Activated T-cell treated with anti-CD3 and anti-CD28 coated beads, Interleukin-2, amount 50 U/mL, for 72 hours (primary cell): ENCODE measurements at places on chromosomes 2 and 18. TPM values are rescaled to one million over a fixed set of nuclear protein-coding genes. Genes with fewer than 3 reads are reported as not detected.

Gene SLC4A5
- 6.5 TPM for total RNA-seq

Gene ASXL3
- total RNA-seq: not detected

Gene GATA6
- 0.43 TPM for total RNA-seq

Gene AKAIN1
- total RNA-seq: not detected

DNA sequence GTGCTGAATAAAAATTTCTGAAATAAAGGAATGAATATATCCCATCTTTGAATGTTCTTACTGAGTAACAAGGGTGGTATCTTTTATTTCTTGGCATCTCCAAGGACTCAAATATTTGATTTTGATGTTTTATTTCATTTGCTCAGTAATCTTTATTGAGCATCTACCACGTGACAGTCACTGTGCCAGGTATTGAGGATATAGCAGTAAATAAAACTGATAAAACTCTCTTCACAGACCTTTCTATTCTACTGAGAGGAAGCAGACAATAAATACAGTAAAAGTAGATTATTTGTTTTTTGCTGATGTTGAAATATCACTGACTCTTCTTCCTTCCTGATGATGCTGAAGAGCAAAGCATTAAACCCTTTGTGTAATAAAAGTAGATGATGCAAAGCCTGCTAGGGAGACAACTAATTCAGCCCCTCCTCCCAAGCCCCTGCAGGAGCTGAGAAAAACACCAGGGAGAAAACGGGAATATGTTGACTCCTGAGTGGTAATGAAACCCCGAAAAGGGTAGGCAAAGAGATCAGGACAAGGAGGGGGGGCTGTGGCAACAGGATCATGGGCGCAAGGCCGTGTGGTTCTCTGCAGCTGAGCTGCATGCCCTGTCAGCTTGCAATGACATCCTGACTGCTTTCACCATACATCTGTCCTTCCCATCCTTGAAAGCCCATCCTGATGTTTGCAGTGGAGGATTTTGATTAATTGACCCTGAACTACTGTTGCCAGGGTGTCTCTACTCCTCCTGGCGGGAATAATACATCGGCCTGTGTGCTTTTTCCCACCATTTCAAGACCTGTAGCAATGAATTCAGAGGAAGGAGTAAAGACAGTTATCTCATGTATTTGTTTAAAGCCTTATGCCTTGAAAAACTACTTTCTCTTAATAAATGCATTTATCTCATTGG is 117.4 kb downstream of the EML6 start:
- no peaks in the 10 kb centered on the region for H3K36me3 ChIP-seq
- no peak for DNase-seq
- no peaks in the 10 kb centered on the region for H3K4me1 ChIP-seq
- H3K4me3 ChIP-seq: no peak overlapping the region

DNA sequence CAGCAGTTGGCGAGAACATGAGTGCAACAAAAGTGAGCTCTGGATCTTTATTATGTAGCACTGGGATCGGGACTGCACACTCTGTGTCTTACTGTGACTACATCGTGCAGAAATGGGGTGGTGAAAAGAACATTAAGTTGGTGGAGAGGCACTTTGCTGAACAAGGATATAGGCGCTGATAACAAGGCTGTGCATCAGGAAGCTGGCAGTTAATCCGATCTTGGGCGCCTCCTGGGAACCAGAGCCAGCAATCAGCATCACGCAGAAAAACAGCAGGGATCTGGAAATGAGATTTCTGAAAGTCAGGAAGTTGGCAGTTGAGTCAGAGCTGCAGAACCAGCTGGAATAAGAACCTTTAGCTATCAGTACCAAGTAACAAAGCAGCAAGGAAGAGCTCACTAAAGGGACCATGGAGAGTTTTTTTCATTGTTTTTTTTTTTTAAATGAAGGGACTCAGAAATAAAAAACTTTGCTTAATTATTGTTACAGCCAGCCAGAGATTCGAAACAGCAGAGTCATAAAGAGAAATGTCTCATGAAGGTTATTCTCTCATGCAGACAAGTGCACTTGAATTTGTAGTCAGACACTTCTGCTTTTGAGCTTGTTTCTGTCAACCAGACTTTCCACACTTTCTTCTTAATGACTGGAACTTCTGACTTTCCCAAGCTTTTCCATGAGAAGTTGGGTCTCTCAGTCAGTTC is 22.8 kb upstream of the MYO3B start:
- H3K4me3 ChIP-seq: no peak overlapping the region
- no peak overlapping the region for H3K27ac ChIP-seq
- DNase-seq: no peak
- no peaks in the 10 kb centered on the region for H3K36me3 ChIP-seq
- H3K4me1 ChIP-seq: peaks cover 5% of the 10 kb centered on the region

GRCh38 chr2:61710711-61711110 is 143.1 kb downstream of the FAM161A start:
- no peak overlapping the region for H3K4me3 ChIP-seq
- peaks cover 12% of the 10 kb centered on the region for H3K4me1 ChIP-seq

GRCh38 chr2:217412277-217412676 is 552.4 kb upstream of the TNP1 start:
- no peaks in the 10 kb centered on the region for H3K36me3 ChIP-seq
- H3K27ac ChIP-seq: no peak overlapping the region
- H3K4me3 ChIP-seq: no peak overlapping the region
- H3K27me3 ChIP-seq: no peaks in the 10 kb centered on the region

- peaks cover 14% of the 10 kb centered on the region for H3K36me3 ChIP-seq
- no peaks in the 10 kb centered on the region for H3K27me3 ChIP-seq
- peak overlapping the region; percentile 84 for H3K4me3 ChIP-seq
- H3K4me1 ChIP-seq: peaks cover 85% of the 10 kb centered on the region
Observed at GRCh38 chr2:233082222-233082930, 22.2 kb downstream of the INPP5D start.

GRCh38 chr18:7190547-7191156 is 40.2 kb upstream of the LRRC30 start:
- peaks cover 2% of the 10 kb centered on the region for H3K36me3 ChIP-seq
- H3K27me3 ChIP-seq: no peaks in the 10 kb centered on the region
- H3K4me1 ChIP-seq: no peaks in the 10 kb centered on the region
- DNase-seq: no peak
- no peak overlapping the region for H3K4me3 ChIP-seq
- no peak overlapping the region for H3K27ac ChIP-seq

DNA sequence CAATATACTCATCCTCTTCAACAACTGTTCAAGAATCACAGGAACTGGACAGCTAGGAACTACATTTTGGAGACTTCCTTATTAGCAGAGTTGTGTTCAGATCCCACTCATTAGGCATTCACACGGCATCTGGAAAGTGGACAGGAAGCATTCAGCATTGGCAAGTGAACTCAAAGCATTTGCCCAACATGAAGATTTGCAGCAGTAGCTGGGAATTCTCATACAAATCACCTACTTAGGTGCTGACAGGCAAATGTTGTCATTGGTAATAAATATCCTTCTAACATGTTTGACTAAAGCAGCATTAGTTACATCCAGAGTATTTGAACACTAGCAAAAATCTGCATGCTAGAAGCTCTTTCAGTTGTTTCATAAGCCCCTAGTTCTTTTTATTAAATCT is 350.8 kb downstream of the PTH2R start:
- no peaks in the 10 kb centered on the region for H3K27me3 ChIP-seq
- no peaks in the 10 kb centered on the region for H3K4me1 ChIP-seq
- no peak for DNase-seq
